ENCODE measurements at places on chromosomes 16 and 17. TPM values are rescaled to one million over a fixed set of nuclear protein-coding genes. Genes with fewer than 3 reads are reported as not detected.

- no peak for DNase-seq
Measured at GRCh38 chr17:36935671-36936454, 1.4 kb upstream of the LHX1 start.

DNA sequence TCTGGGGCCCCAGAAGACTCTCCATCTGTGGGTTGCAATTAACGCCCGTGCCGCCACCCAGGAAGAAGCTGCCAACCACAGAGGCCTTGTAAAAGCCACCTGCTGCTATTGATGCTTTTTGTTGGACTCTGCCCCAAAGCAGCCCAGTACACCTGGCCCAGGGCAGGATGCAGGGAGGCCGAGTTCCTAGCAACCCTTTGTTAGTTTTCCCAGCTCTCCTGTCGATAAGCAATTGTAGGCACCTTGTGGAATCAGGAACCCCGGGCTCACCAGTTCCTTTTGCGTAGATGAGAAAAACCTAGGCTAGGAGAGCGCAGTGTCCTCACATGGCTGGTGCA, 103.3 kb downstream of the ABCC6 start:
- DNase-seq: no peak

DNA sequence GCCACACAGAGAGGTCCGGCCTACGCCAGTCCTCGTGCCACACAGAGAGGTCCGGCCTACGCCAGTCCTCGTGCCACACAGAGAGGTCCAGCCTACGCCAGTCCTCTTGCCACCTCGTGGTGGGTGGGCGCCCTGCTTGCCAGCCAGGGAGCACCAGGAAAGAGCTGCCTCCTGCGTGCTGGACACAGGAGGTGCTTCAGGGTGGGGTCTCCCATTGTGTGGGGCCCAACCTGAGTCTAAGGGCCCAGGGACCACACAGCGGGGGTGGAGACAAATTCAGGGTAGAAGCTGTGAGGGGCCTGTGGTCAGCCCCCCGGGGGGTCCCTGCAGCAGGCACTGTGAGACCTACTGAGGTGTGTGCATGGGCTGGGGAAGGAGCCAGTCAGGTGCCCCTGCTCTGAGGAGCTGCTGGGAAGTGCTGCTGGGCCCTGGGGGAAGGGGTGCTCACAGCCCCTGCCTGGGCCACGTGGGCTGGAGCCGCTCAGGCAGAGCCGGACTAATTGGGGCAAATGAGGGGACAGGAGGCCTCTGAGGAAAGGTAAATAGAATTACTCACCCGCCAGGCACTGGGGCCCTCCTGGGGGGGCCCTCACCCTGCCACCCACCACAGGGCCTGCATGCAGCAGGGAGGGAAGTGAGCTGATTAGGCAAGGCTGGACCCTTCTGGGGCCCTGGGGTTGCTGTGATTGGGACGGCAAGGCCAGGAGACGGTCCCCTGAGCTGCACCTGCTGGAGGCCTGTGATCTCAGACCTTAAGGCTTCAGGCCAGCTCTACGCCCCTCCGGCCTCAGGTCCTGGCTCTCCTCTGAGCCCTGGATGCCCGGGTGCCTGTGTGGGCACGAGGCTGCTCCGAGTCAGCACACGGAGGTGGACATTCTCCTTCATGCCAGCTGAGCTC, 11.0 kb downstream of the GCGR start:
- no peak for DNase-seq

- no peak for DNase-seq
Measured at GRCh38 chr16:1152651-1153259, at the start of gene CACNA1H. CACNA1H (plus strand) TSS chr16:1153106; CDS start chr16:1153738, 632 bp downstream.

DNA sequence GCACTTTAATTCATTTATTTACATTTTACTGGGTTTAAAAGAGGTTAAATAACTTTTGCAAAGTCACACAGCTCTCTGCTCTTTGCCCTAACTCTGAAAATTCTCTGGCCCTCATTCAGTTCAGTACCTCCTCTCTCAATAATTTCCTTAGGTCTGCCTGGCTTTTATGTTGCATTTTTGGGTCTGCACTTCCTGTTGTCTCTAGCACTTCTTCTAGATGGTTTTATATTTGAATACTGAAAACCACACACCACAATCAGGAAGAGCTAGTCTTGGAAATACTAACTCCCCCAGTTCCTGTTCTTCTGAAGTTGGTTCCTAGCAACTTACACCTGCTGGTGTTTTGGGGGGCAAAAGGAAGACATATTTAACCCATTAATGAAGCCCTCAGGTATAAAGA, 577.9 kb downstream of the HS3ST4 start:
- no peak for DNase-seq

- no peak for DNase-seq
Measured at GRCh38 chr17:79956853-79957252, 78.8 kb downstream of the TBC1D16 start.

DNA sequence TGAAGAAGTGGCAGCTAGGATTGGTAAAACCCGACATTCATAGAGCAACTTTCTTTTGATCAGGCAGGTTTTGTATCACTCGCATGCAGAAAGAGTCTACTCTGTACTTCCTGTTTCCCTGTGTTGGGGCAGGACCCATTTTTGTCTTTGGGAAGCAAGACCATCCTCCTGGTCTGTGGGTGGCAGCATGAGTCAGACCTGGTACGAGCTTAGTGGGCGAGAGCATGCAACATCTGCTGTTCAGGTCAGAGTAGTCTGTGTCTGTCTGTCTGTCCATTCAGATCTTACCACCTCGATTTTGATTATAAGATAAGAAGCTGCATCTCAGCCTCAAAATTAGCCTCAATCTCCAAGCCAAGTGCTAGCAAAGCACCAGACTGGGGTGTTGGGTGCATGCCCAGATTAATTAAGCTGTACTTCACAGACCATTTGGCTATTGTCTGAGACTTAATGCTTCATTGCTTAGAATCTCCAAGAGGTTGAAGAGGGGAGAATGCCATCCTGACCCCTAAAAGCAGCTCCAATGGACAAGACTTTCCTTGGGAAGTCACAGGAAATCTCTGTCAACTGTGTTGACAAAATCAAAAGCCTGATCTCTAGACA, 110.9 kb downstream of the XYLT1 start:
- no peak for DNase-seq

DNA sequence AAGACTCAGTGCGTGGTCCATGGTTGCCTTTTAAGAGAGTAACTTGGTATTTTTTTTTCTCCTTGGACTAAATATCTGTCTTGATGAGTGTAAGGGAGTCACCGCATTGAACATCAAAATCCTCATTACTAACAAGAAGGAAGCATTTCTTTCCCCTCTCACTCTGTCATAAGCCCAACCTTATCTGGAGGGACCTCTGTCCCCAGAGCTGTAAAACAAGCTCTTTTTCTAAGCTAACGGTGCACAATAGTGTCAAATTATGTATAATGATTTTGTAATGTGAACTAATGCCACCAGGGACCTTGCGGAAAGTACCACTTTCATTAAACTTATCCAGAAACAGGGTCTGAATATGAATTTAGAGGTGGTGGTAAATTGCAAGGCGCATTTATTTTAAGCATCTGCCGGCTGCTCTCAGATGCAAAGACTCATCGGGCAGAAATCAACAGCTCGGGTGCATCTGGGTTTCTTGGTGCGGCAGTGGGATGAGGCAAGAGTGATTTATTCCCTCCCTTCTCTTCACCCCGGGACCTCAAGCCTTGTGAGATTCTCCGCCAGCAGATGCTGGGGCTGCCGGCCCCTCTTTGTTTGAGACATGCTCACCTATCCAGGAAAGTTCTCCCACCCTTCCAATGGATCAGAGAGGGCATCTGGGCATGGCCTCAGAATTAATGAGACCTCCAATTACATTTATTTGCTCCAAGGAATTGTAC, 95.2 kb upstream of the IRX3 start:
- DNase-seq: no peak

GRCh38 chr17:1168533-1169220, 11.1 kb downstream of the ABR start:
- no peak for DNase-seq

GRCh38 chr17:31544186-31544585, 152.7 kb downstream of the RAB11FIP4 start:
- DNase-seq: no peak

DNA sequence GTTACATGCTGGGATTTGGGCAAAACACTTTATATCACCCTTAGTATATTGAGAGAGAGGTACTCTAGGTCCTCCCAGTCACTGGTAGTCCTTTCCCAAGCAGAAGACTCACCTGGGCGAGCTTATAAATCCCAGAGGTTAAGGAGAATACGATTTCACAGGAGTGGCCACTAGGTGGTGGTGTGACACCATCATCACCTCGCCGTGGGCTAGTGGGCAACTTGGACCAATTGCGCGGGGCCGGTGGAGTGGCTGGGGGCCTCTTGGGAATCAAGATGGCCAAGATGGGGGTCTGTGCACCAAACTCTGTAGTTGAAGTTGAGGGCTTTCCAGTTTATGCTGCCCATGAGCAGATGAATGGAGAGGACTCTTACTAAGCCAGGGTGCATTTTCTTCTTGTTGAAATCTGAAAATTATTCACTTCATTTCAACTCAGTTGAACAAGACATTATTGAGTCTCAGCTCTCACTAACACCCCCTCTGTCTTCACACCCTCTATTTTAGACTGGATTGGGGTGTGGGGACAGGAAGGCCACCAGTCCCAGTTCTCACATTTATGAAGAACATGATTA, 38.2 kb upstream of the PIRT start:
- DNase-seq: no peak

- no peak for DNase-seq
Measured at GRCh38 chr16:17977260-17977659, 359.3 kb downstream of the NPIPA8 start.

Gene KCNJ12
- 0.04 TPM for polyA plus RNA-seq

Gene HSD17B2
- polyA plus RNA-seq: 3.1 TPM

Gene AARS1
- 83.7 TPM for polyA plus RNA-seq

Gene KRTAP4-3
- polyA plus RNA-seq: not detected

Gene GSG1L2
- polyA plus RNA-seq: not detected

All from keratinocyte (primary cell).